ENCODE measurements at places on chromosomes 1 and 21.

DNA sequence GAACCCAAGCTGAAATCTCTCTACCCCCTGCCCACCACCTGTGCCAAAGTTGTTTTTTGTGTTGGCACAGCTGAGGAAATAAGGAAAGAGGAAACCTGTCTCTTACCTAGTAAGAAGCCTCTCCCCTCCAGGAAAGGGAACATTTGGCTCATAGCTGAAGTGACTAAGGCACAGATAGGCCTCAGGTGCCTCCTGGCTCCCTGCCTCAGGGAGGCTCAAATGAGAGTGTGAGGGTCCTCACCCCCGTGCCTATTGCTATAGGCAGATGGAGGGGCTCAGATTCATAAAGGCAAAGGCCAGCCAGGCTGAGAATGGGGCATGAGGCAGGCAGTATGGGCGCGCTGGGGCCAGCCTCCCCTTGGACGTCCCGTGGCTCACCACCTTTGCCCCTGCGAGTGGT is 7.4 kb downstream of the SLC30A2 start:
- DNase-seq = no peak
- H3K4me1 ChIP-seq = peaks cover 8% of the 10 kb centered on the region
- no peak overlapping the region for H3K27ac ChIP-seq
- no peak overlapping the region for H3K4me3 ChIP-seq

DNA sequence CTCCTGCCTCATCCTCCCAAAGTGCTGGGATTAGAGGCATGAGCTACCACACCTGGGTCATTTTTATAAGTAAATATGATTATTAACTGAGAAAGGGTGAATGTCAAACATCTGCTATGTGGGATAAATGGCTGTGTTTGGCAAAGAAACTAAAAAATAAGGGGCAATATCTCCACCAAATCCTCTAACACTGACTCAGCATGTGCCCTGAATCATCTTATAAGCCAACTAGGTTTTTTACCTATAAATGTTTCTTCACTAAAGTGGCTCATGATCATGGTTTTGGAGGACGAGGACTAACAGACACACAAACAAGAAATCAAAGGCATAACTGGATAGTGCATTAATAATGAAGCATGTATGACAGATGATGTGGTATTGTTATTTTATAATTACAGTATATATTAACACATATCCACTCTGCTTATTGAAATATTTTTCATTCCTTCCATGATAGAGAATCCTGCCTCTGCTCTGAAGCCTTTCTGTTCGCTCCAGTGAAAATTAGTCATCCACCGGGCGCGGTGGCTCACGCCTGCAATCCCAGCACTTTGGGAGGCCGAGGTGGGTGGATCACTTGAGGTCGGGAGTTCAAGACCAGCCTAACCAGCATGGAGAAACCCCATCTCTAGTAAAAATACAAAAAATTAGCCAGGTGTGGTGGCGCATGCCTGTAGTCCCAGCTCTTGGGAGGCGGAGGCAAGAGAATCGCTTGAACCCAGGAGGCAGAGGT is 11.7 kb upstream of the ARHGAP29 start:
- H3K4me3 ChIP-seq = no peak overlapping the region
- DNase-seq = no peak
- H3K4me1 ChIP-seq = peaks cover 42% of the 10 kb centered on the region
- no peak overlapping the region for H3K27ac ChIP-seq
- H3K27me3 ChIP-seq = peaks cover 11% of the 10 kb centered on the region

- H3K4me1 ChIP-seq = no peaks in the 10 kb centered on the region
- H3K27ac ChIP-seq = no peak overlapping the region
- H3K4me3 ChIP-seq = no peak overlapping the region
- H3K36me3 ChIP-seq = no peaks in the 10 kb centered on the region
- DNase-seq = no peak
- no peaks in the 10 kb centered on the region for H3K27me3 ChIP-seq
Measured at GRCh38 chr21:25509862-25510261, 97.4 kb downstream of the MRPL39 start.

DNA sequence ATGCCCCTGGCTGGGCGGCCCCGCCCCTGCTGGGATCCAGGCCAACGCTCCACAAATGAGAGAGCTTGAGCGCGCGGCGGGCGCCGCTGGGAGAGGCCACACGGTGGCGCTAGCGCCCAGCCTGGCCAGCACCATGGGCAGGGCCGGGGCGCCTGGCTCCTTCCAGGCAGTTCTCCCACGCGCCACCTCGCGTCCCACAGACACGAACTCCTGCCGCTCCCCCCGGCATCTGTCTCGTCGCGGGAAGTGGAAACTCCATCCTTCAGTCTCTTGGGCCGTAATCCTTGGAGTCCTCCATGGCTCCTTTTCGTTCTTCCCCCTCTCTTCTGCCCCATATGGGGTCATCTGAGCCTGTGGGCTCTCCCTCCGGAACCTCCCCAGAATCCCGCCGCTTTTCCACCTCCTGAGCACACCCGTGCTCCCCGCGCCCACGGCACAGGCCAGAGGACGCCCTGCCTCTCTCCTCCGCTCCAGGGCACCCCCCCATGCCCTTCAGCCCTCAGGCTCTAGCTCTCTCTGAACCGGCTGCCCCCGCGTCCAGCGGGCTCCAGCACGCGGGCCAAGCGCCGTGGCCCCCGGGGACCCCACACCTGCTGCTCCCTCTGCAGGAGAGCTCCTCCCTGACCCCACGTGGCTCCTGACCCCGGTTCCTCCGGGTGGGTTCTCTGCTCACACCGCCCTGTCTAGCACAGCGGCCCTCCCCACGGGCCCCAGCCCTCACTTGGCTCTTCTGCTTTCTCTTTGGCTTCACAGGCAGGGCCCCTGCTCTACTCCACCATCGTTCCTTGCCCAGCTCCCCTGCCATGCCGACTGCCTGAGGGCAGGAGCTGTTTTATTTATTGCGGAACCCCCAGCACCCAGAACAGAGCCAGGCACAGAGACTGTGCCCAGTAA is 31.9 kb upstream of the EDN2 start:
- H3K27me3 ChIP-seq = peaks cover 19% of the 10 kb centered on the region
- no peaks in the 10 kb centered on the region for H3K36me3 ChIP-seq
- H3K4me3 ChIP-seq = peak overlapping the region; percentile 53
- peaks cover 1% of the 10 kb centered on the region for H3K4me1 ChIP-seq
- peak overlapping the region; percentile 45 for H3K27ac ChIP-seq

GRCh38 chr1:18160290-18160942 is 52.8 kb downstream of the IGSF21 start:
- DNase-seq = no peak
- peaks cover 54% of the 10 kb centered on the region for H3K27me3 ChIP-seq
- H3K4me1 ChIP-seq = peaks cover 17% of the 10 kb centered on the region

GRCh38 chr1:43979528-43980254 is 681 bp downstream of the B4GALT2 start:
- peak overlapping the region; percentile 86 for H3K4me3 ChIP-seq
- no peaks in the 10 kb centered on the region for H3K27me3 ChIP-seq
- peaks cover 21% of the 10 kb centered on the region for H3K36me3 ChIP-seq

DNA sequence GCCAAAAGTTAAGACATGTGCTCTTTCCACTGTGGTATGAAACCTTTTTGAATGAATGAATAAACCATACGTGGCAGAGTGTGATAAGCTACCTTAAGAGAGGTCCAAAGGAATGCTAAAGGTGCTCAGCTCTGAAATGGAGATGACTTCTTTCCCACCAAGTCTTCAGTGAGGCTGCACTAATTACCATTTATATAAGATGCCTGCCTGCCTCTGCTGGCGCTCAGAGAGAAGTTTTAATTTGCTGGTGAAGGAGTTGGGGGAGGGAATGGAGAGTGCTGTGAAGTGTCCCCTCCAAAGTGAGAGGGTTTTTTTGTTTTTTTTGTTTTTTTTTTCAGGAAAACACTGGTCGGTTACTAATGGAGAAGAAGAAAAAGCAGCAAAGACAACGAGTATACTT is 559.0 kb downstream of the OMA1 start:
- no peak overlapping the region for H3K27ac ChIP-seq
- H3K4me1 ChIP-seq = no peaks in the 10 kb centered on the region
- DNase-seq = no peak
- no peak overlapping the region for H3K4me3 ChIP-seq
- peaks cover 2% of the 10 kb centered on the region for H3K27me3 ChIP-seq

GRCh38 chr1:88378560-88378959 is 305.5 kb upstream of the PKN2 start:
- H3K27me3 ChIP-seq = peaks cover 11% of the 10 kb centered on the region
- no peak overlapping the region for H3K4me3 ChIP-seq
- H3K27ac ChIP-seq = no peak overlapping the region
- no peak for DNase-seq

- no peak overlapping the region for H3K27ac ChIP-seq
- no peak overlapping the region for H3K4me3 ChIP-seq
- H3K36me3 ChIP-seq = peaks cover 10% of the 10 kb centered on the region
- no peaks in the 10 kb centered on the region for H3K27me3 ChIP-seq
- DNase-seq = no peak
- H3K4me1 ChIP-seq = no peaks in the 10 kb centered on the region
Measured at GRCh38 chr1:117527566-117528102, 78.2 kb upstream of the TENT5C start.

DNA sequence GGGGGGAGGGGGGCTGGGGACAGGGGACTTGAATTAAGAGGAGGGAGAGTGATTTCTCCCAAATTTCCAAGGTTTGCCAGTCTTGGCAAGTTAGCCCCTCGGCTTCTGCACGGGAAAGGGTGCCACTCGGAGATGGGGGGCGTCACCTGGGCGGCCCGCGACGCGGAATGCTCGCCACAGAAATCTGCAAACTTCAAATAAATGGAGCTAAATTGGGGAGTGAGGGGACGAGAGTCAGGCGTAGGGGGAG is 885 bp upstream of the SSBP3 start:
- H3K36me3 ChIP-seq = peaks cover 12% of the 10 kb centered on the region
- H3K27me3 ChIP-seq = no peaks in the 10 kb centered on the region

DNA sequence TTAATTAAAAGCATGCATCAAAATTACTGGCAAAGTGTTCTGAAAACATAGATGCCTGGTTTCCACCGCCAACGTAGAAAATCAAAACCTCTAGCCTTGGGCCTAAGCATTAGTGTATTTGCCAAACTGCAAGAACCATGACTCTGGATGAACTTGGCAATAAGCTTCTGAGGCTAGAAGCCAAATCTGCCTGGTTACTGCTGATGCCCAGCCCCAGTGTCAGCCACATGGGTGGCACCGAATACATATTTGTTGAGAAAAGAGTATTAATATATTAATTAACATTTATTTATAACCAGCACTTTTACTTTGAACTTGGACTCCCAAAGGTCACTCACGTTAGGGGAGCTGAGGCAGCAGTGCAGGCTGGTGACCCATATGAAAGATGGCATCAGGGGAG is 140.6 kb upstream of the HMGB4 start:
- no peak overlapping the region for H3K4me3 ChIP-seq
- H3K36me3 ChIP-seq = no peaks in the 10 kb centered on the region
- DNase-seq = no peak
- H3K4me1 ChIP-seq = no peaks in the 10 kb centered on the region
- H3K27me3 ChIP-seq = peaks cover 13% of the 10 kb centered on the region

DNA sequence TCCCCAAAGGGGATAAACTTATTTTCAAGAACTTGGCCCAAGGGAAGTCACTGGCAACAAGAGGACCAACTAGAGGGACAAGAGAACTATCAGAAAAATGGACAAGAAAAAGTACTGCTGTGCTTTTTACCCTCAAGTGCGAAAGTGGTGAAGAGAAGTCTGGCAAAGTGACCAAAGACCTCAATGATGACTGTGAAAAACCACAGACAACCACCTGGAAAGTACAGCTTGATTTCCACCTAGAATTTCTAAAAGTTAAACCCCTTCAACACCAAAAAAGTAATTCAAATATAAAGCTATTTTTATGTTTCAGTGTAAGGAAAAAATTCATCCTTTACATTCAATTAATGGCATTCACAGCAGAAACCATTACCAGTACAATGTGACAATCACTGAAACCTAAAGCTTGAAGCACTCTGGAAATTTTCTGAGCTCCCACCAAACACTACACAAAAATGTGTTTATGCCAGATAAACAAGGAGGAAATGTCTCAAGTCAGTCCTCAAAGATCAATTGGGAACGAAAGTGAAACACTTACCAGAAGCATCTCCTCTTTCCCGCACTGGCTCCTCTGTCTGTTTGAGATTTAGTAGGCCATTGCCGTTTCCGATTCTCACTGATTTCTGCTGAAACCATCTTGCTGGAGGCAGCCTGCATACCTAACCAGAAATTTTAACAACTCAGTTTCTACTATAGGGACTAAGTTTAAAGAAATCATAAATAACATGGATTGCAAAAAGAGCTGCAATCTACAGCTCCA is 8.3 kb downstream of the SDE2 start:
- no peak for DNase-seq
- peaks cover 22% of the 10 kb centered on the region for H3K36me3 ChIP-seq
- peaks cover 1% of the 10 kb centered on the region for H3K4me1 ChIP-seq

Measured in progenitor cell of endocrine pancreas (in vitro differentiated cells).